ENCODE measurements at places on chromosomes 3 and 15.

- DNase-seq: peak; percentile 91
Measured at GRCh38 chr3:110814170-110815007, 257.2 kb upstream of the NECTIN3 start.

DNA sequence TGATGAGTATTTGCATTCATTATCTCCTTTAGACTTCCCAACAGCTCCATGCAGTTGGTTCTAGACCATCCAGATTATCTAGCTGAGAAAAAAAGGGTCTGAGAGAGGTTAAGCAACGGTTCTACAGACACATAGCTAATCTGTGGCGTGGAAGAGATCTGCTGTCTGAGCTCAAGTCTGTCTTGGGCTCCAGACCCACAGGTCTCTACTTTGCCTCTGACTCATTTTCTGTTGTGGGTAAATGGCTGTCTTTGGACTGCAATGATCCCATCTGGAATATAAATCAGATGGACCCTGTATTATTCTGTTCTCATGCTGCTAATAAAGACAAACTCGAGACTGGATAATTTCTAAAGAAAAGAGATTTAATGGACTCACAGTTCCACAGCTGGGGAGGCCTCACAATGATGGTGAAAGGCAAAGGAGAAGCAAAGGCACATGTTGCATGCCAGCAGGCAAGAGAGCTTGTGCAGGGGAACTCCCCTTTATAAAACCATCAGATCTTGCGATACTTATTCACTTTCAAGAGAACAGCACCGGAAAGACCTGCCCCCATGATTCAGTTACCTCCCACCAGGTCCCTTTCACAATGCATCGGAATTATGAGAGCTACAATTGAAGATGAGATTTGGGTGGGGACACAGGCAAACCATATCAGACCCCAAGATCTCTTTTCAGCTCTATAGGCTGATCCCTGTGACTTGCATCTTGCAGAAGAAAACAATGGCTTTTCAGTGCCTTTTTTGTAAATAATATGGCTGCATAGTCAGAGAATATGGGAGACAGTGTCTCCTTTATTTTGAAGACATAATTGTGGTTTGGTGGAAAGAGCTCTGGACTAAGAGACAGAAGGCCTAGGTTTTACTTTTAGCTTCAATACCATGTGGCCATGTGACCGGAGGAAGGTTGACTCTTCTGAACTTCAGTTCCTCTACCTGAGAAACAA is 24.7 kb downstream of the CEMIP start:
- DNase-seq: peak; percentile 59

GRCh38 chr3:98359993-98360675 is 6.5 kb downstream of the OR5K4 start:
- peak; percentile 60 for DNase-seq

DNA sequence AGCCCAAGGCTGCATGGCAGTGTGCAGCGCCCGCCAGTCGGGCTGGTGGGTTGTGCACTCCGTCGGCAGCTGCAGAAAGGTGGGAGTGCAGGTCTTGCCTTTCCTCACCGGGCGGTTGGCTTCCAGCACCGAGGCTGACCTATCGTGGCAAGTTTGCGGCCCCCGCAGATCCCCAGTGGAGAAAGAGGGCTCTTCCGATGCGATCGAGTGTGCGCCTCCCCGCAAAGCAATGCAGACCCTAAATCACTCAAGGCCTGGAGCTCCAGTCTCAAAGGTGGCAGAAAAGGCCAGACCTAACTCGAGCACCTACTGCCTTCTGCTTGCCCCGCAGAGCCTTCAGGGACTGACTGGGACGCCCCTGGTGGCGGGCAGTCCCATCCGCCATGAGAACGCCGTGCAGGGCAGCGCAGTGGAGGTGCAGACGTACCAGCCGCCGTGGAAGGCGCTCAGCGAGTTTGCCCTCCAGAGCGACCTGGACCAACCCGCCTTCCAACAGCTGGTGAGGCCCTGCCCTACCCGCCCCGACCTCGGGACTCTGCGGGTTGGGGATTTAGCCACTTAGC is 4.3 kb downstream of the ISL2 start:
- peak; percentile 63 for DNase-seq

DNA sequence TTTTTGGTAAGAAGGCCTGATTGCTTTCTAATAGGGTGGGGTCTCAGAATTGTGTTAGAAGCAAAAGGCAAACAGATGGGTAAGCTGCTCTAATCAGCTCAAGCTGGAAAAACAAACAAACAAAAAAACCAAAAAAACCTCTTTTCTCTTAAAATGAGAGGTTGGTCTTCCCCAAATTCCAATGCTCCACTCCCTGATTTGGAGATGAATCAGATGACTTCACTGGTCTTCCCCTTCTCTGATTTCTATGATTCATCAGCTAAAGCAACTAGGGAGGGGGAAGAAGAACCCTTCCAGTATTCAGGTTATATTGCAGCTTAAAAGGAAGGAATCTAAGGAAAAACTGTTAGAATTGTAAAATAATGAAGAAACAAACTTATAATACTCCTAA is 9.6 kb upstream of the ANXA2 start:
- DNase-seq: no peak

DNA sequence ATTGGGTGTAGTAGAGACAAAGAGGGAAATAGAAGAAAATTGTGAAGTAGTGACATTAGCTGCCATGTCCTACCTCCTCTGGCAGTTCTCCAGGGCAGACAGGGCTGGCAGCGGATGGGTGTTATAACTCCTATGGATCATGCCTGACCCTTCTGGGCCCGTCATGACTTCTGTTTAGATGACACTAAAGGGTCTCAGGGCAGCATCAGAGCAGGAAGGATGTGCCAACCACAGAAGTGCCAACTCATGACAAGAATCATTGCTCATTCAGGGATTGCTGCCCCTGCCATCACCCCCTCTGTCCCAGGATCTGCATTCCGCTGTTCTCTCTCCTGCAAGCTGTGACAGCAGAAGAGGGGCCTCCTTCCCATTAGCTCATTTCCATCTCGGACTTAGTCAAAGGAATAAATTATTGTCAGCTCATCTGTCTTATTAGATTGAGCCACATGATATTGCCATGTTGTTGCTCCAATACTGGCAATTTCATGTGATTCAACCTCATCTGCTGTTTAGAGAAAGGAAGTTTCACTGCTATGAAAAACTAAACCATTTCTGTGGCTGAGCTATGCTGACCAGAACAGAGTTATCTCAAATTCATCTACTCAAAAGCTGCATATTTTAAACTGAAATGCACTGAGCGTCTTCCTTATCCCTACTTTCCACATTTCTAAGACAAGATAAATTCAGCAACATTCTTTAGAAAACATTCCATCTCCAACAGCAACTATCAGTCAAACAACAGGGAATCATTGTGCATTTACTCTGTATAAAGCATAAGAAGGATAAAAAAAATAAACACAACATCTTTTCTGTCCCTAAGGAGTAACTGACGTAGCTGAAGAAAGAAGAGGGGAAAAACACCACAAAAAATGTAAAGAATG is 271.6 kb downstream of the FHIT start:
- peak; percentile 6 for DNase-seq

GRCh38 chr3:143751643-143752178 is 96.6 kb downstream of the SLC9A9 start:
- no peak for DNase-seq

DNA sequence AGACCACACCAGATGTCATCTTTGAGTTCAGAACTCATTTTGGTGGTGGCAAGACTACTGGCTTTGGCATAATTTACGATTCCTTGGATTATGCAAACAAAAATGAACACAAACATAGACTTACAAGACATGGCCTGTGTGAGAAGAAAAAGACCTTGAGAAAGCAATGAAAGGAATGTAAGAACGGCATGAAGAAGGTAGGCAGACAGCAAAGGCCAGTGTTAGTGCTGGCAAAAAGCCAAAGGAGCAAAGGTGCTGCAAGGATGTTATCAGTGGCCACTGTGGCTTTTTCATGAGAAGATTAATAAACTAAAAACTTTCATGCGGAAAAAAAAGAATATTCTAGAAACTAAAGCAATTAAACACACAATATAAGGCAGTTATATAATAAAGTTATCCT is 21.9 kb downstream of the AAGAB start:
- no peak for DNase-seq

GRCh38 chr3:37481982-37482381 is 307.6 kb upstream of the LRRFIP2 start:
- no peak for DNase-seq

- no peak for DNase-seq
Measured at GRCh38 chr3:23219552-23219951, 16.4 kb downstream of the UBE2E2 start.

- no peak for DNase-seq
Measured at GRCh38 chr3:186823386-186823785, 17.1 kb upstream of the RFC4 start.

GRCh38 chr15:67174446-67174845 is 80.0 kb downstream of the AAGAB start:
- no peak for DNase-seq

DNA sequence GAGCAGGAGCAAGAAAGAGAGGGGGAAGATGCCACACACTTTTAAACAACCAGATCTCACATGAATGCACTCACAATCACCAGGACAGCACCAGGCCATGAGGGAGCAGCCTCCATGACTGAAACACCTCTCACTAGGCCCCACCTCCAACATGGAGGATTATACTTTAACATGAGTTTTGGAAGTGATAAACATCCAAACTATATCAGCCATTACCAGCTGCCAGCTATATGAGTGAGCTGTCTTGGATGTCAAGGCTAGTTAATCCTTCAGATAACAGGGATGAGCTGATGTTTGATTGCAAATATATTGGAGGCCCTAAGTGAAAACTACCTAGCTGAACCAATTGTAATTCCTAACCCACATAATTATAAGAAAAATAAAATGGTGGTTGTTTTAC is 108.4 kb upstream of the DCBLD2 start:
- DNase-seq: no peak

DNA sequence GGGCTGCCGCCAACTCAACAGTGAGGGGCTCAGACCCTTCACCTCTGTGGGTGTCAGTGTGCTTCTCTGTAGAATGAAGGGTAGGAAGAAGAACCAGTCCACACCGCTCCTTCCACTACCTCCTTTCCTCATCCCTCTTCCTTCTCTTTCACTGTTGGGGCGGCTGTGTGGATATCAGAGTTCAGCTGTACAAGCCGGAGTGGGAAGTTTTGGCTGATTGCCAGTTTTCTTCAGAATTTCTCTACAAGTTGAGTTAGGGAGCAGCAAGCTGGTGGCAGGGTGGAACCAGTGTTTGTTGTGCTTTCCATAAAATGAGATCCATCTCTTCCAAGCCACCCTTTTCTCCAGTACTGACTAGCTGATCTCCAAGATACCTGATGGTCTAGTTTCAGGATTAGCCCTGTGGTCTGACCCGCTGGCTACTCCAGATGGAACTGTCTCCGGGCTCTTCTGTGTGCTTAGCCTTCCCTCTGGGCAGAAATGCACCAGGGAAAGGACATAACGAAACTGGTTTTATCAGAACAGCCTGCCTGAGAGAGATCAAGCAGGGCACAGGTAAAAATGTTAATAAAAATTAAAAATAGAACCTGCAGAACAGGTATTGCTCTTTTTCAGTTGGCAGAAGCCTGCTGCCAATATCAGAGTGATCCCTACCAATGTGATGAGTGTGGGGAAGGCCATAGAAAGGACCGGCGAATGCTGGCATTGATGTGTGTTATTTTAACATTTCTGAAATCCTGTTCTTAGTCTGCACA is 169.9 kb upstream of the TSC22D2 start:
- no peak for DNase-seq

- DNase-seq: peak; percentile 20
Measured at GRCh38 chr3:161559177-161559998, 62.8 kb downstream of the OTOL1 start.

GRCh38 chr3:78268087-78268486 is 1228.2 kb downstream of the ROBO2 start:
- DNase-seq: no peak

GRCh38 chr3:11919390-11919789 is 72.7 kb upstream of the TAMM41 start:
- no peak for DNase-seq

GRCh38 chr3:153574445-153574844 is 412.4 kb downstream of the RAP2B start:
- no peak for DNase-seq
